Upper lobe of right lung (tissue), 1 donor: ENCODE measurements at places on chromosomes 12 and 14. TPM values are rescaled to one million over a fixed set of nuclear protein-coding genes. Genes with fewer than 3 reads are reported as not detected.

GALNT9 gene
- 1.6 TPM for total RNA-seq

RNASE12 gene
- not detected for total RNA-seq

SDR9C7 gene
- not detected for total RNA-seq

SLC6A13 gene
- 3.9 TPM for total RNA-seq

ANKRD33 gene
- not detected for total RNA-seq

HRK gene
- not detected for total RNA-seq

SLC38A4 gene
- total RNA-seq = 1.9 TPM

OASL gene
- 12.7 TPM for total RNA-seq

PSMA3 gene
- total RNA-seq = 146 TPM

LGR5 gene
- total RNA-seq = 0.35 TPM

SIX1 gene
- total RNA-seq = 0.14 TPM

RTL1 gene
- not detected for total RNA-seq

MANSC4 gene
- total RNA-seq = not detected

GPD1 gene
- 32.9 TPM for total RNA-seq

DNA sequence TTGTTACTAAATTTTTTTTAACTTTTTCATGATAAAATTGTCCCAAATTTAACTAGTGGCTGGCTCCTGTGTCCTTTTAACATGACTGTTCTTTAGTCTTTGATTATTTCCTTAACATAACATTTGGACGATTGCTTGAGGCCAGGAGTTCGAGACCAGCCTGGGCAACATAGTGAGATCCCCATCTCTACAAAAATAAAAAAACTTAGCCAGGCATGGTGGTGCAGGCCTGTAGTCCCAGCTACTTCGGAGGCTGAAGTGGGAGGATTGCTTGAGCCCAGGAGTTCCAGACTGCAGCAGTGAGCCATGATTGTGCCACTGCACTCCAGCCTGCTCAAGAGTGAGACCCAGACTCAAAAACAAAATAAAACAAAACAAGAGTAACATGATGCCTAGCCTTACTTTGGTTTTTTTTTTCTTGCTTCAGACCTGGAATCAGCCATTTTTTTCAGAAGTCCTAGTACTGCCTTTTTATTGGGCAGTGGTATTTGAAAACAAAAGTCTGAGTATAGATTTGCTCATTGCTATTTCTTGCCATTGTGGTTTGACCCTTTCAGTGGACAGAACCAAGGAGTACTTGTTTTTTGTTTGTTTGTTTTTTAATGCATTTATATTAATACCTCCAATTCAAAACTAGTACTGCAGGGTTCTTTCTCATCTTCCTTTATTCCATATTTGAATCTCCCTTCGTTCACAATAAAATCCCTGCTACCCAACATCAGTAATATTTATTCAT, 4.8 kb downstream of the TOGARAM1 start:
- DNase-seq = no peak

- no peak for DNase-seq
Observed at GRCh38 chr14:35369701-35370191, 34.8 kb downstream of the NFKBIA start.

GRCh38 chr14:21712036-21712435, 38.4 kb upstream of the OR4E1 start:
- DNase-seq = no peak

DNA sequence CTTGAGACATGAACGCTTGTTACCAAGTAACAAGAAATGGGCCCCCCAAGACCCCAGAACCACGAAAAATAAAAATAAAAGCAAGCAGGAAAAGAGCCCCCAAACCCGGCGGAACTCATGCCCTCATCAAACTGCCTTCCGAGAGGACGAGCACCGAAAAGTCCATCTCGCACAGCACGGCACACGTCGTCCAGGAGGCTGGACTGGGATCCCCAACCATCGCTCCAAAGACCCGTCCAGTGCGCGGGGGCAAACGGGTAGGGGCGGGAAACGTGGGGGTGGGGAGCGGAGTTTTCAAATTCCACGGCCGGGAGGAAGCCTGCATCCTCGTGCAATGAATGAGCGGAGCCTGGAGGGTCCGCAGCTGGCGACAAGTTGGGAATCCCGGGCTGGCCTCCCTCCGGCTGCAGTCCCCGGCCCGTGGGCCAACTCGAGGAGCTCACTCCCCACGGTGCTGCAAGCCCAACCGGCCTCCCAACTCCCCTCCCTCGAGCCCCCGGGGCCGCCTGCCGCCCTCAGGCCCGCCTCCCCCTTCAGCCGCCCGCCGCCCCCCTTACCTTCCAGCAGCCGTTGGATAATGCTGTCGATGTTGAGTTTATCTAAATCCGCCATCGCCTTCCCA, 484 bp downstream of the PPP1CC start:
- no peak for DNase-seq

DNA sequence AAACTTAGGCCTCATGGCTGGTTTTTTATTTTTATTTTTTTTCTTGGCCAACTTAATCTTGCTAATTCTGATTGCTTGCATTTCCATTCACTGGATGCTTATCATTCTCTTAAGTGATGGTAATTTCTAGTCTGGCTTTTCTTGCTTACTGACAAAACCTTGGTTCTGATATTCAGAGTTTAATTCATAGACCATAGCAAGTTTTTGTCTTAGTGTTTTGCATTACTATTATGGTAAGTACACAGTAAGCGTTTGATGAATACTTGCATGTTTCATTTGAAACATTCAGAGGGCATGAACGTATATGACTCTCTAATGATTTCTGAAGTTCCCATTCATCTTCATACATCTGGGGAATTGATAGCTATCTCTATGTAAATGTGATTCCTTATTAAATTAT, 55.8 kb downstream of the GPHN start:
- DNase-seq = no peak

DNA sequence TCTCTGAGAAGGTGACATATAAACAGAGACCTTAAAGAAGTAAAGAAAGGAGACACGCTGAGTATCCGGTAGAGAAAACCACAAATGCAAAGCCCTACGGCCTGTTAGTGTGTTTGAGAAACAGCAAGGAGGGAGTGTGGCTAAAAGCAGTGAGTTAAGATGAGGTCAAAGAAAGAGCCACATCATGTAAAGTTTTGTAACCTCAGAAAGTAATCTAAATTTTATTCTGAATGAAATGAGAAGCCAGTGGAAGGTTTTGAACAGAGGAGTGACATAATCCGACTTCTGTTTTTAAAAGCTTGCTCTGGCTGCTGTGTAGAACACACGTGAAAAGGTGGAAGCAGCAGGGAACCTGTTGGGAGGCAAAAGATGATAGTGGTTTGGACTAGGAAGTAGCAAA, 32.6 kb downstream of the PPP2R5E start:
- no peak for DNase-seq

DNA sequence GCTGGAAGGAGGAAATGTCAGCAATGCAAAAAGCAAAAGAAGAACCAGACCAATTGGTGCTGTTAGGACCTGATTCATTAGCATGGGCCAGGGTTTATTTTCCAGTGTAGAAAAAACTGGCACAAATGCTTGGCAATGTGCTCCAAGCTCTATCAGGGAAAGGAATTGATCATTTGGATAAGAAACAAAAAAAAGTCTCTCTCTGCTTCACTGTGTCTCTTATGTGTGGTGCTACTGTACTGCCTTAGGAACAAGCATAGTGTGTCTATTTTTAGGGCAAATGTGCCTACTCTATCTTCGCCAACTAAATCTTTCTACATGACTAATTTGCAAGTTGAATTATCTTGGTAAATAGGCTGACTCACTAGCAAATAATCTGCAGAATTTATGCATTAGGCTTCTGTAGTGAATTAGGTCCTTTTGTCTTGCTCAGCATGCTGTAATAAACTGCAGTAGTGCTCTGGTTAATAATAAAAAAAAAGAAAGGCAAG, 236.7 kb downstream of the MDGA2 start:
- no peak for DNase-seq

- peak; percentile 64 for DNase-seq
Observed at GRCh38 chr14:51507906-51508511, 143.7 kb upstream of the FRMD6 start.

GRCh38 chr14:59334253-59334652, 130.9 kb downstream of the GPR135 start:
- no peak for DNase-seq

DNA sequence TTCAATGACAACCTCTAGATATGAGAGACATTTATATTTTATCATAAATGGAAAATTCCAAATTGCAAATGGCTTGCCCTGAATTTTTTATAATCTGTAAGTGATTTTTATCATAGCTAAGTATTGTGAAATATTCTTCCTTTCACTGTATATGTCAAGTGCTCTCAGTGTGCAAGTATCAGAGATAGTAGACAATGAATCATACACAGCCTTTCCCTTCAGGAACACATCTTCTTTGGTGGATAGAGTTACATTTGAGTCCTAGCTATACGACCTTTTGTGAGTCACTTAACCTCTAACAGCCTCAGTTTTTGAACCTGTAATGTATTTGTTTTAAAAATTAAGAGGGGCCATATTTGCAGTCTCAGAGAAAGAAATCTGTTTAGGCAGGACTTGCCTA, 350.7 kb upstream of the SEL1L start:
- no peak for DNase-seq

- DNase-seq = peak; percentile 34
Observed at GRCh38 chr14:89408907-89409700, 7.9 kb downstream of the FOXN3 start.

DNA sequence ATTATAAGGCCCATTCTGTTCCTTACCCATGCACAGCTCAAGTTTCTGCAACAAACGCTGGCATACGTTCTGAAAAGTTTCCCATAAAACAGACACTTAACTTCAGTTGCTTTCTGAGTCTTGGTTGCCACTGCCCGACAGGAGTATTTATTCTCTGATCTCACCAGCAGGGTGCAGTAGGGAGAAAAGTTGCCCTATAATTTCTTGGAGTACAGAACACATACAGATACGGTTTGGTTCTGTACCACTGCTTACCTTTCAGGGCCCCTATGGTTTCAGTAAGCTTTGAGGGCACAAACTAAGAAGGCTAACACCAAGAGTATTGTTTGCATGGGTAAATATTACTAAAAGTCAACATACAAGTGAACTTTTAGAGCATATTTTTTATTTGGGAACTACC, 77.9 kb downstream of the SPATA7 start:
- DNase-seq = no peak

DNA sequence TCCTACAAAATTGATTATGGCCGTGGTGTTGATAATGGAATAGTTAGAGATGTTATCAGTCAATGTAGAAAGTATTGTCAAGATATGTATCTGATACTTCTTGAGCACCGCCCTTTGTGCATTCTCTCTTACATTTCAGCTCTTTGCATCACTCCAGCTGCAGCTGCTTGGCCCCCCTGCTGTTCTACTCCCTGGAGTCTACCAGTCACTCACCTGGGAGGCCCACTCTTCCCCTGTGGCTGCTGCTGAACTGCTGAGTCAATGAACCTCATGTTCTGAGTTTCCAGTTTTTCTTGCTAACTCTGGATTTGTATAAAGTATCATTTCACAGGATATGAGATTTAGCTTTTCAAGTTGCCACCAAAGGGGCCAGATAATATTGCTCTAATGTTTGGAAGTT, 312.8 kb upstream of the SLC16A7 start:
- DNase-seq = no peak

DNA sequence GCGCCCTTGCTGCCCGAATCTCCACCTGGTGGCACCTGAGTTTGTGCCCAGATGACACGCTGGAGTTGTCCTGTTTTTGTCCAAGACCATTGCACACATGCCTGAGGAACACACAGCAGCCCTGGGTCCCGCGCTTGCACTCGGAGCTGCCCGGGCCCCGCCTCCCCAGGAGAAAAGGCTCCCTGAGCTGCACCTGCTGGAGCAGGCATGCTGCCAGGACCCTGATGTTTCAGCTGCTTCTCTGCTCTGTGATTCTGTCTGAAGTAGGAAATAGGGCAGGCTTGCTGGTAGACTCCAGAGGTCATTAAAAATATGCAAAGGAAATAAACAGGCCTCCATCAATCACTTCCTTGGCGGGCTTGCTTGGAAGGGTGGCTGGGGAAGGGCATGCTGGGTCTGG, 271.6 kb downstream of the CACNA1C start:
- no peak for DNase-seq

DNA sequence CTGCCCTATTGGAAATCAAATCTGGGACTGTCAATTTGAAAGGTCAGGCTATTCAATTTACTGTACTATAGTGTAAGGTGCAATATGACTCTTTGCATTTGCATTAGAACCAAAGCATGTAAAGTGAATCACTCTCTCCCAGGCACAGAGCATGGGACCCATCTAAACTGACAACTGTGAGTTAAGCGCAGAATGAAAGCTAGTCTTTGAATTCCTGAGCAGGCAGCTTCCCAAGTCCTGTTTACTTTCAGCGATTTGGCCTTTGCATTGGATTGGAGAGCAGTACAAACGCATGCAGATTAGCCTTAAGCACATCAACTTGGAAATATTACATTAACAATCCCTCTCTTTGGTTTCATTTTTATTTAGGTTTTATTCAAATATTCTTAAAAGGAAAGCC, 74.6 kb downstream of the RERG start:
- DNase-seq = no peak

DNA sequence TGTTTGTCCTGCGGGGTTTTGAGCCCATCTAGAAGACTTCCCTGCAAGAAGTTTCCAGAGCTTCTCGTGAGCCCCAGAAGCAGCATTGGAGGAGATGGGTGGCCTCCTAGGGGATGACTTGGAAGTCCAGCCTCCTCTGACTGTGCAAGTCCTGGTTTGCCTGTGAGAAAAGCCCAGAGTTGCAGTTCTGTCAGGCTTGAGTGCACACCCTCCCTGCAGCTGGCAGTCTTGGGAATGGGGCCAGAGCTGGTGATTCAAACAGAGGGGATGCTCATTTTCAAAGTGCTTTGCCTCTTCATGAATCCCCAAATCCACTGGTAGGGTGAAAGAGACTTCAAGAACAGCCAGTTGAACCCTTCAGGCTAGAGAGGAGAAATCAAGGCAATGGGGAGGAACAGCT, 3.9 kb upstream of the PPP1R1A start:
- no peak for DNase-seq

- DNase-seq = no peak
Observed at GRCh38 chr12:93530358-93530757, 42.1 kb upstream of the SOCS2 start.

DNA sequence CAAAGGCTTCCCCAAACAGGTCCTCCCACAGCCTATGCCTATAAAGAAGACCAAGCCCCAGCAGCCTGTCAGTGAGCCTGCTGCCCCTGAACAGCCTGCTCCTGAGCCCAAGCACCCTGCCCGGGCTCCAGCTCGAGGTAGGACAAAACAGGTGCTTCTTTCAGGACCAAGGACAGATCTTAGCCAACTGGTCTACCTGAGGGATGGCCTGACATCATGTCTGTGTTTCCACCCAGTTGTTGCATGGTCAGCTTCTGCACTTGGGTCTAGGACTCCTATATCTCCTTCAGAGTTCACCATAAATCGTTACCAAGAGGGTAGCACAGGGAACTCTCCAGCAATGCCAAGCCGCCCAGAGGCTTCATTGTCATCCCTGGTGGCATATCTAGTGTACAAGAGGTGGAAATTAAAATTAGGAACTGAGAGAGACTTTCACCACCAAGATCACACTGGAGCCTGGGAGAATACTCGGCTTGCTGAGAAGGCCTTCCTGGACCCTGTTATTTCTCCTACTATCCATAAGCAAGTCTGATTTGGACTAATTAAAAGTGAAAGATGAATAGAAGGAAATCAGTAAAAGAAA, 38.2 kb upstream of the OAS1 start:
- no peak for DNase-seq

GRCh38 chr14:29858299-29858698, 69.3 kb downstream of the PRKD1 start:
- DNase-seq = no peak

GRCh38 chr14:94795372-94795771, 25.5 kb upstream of the GSC start:
- no peak for DNase-seq
